Dermis microvascular lymphatic vessel endothelial cell (primary cell): ENCODE measurements at places on chromosomes 5 and 9.

DNA sequence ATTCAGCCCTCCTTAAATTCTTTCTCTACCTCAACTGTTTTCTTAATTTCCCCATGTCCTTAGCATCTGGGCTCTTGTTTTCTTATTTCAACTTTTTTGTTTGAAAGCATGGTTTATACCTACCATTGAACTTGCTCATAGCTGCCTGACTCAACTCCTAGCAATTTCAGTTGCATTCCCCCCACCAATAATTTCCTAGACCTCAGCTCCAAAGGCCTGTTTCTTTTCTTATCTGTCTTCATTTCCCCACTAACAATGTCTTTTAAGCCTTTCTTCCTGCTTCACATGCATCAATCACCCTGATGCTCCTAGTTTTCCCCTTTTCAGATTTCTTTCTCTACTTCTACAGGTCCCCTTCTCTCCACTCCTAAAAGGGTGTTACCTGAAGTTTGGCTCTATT, 129.7 kb upstream of the PDE4D start:
- DNase-seq: no peak

DNA sequence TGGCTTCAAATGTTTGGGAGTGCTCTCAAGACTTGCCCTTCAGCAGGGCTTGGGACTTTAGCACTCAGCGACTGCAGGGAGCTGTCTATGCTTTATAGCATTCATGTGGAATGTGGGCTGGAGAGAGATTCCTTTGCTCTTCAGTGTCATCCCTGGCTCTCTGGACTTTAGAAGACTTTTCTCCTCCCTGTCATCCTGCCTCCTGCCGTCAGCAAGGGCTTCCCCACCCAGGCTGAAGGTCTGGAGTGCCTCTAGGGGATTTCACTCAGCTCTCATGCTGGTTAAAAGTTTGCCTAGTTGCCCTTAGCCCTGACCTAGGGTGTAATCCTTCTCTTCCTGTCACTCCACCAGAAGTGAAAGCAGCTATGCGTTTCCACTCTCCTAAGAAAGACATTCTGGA, 210.9 kb downstream of the FRMD3 start:
- no peak for DNase-seq

GRCh38 chr9:95935861-95936578, 60.5 kb downstream of the ERCC6L2 start:
- DNase-seq: no peak

DNA sequence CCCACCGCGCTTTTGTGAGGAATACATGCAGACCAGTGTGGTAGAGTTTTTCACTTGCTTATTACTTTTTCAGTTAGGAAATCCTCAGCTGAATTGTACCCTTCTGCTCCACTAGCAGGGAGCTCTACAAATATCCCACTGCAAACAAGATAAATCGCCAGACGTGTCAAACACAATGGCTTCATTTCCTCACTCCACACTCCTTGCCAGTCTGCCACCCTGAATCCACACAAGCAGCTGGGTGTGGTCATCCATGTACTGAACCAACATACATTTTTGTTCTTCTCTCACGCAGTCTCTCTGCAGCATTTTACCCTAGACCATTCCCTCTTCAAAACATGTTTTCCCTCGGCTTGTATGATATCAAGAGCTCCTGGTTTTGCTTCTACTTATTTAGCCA, 3.7 kb upstream of the ROR2 start:
- no peak for DNase-seq

GRCh38 chr5:125274211-125274610, 527.8 kb upstream of the ZNF608 start:
- peak; percentile 13 for DNase-seq

GRCh38 chr5:133599600-133599999, 12.7 kb downstream of the FSTL4 start:
- DNase-seq: no peak

- DNase-seq: no peak
These were observed 54.8 kb downstream of the GDA start for GRCh38 chr9:72204062-72204461.

DNA sequence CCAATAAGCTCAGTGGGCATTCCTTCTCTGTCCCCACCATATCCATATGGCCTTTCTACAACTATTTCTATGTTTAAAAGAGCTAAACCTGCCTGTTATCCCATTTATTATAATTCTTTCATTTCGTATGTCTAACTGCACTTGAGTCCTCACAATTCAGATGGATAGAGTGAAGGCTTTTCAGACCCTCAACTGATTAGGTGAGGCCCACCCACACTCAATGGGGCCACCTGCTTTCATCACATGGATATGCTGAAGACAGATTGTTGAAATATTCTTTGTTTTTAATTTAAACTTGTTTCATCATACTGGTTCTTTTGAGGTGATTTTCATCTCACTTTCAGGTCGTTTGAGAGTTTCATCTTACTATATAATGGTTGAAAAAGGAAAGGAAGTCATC, 5.7 kb upstream of the S1PR3 start:
- DNase-seq: no peak

- no peak for DNase-seq
These were observed 764 bp upstream of the VDAC1 start for GRCh38 chr5:134005417-134006061.

- no peak for DNase-seq
These were observed 75.3 kb downstream of the NMUR2 start for GRCh38 chr5:152329761-152330283.

- DNase-seq: no peak
These were observed at the start of gene ADAMTS13 for GRCh38 chr9:133421615-133422542. TSS of gene ADAMTS13 (plus strand) at chr9:133422367. CDS start at chr9:133422444, 77 bp downstream.

DNA sequence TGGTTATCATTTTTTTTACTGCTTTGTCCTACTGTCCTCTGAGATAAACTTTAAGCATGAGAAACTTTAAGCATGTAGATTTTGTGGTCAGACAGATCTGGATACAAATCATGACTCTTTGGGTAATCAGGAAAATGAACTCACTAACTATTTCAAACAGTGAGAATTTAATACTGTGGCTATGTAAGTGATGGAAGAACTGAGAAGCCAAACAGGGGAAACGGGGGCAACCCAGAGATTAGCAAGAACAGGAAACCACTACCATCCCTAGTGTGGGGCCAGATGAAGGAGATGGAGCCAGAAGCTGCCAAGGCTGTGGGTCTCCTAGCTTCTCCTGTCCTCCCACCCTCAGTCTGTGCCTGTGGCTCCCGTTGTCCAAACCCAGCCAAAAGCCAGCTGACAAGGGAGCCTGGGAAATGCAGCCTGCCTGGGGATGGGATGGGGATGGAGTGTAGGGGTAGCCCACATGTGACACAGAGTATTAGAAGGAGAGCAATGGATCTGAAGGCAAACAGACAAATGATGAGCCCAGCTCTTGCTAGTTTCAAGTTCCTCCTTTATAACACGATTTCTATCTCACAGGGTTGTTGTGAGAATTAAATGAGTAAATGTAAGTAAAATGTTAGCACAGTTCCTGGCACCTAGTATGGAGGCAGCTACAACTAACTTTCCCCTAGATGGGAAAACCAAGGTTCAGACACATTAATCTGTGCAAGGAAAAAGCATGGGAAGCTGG, 27.7 kb upstream of the CDC23 start:
- DNase-seq: no peak

GRCh38 chr5:33166948-33167347, 273.8 kb upstream of the TARS1 start:
- no peak for DNase-seq

- no peak for DNase-seq
These were observed 18.6 kb downstream of the PRDM6 start for GRCh38 chr5:123107343-123108244.

DNA sequence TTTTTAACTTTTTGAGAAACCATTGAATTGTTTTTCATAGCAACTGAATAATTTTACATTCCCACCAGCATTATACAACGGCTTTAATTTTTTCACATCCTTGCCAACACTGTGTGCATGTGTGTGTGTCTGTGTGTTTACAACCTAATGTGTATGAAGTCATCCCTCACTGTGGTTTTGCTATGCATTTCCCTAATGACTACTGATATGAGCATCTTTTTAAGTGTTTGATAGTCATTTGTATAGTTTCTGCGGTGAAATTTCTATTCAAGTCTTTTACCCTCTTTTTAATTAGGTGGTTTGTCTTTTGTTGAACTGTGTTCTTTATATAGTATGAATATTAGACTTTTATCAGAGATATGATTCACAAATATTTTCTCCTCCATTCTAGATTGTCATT, 263.1 kb upstream of the COX7C start:
- no peak for DNase-seq

- no peak for DNase-seq
These were observed 19.8 kb downstream of the ATP6V0E1 start for GRCh38 chr5:173003360-173003759.

- peak; percentile 50 for DNase-seq
These were observed 759.7 kb downstream of the BRINP1 start for GRCh38 chr9:118609355-118610044.

- no peak for DNase-seq
These were observed 153.0 kb upstream of the FTMT start for GRCh38 chr5:121698690-121699089.

DNA sequence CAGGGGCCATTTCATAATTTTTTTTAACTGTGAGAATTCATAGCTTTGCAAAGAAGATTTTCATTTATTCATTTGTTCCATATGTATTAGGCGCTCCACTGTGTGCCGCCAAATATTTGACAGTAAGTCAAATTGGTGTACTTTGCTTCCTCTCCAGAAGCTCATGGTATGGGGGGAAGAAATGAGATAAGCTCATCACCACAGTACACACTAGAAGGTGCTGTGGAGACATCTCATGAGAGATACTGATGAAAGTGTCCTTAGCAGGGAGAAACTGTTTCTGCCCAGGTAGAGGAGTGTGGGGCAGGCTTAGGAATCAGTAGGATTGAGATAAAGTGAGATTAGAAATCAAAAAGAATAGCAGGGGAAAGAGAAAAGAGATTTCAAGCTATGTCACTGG, 136.2 kb downstream of the CDH6 start:
- DNase-seq: no peak

GRCh38 chr5:10288592-10289219, 19.0 kb downstream of the CMBL start:
- peak; percentile 30 for DNase-seq

GRCh38 chr9:19379697-19380046, 364 bp downstream of the RPS6 start:
- DNase-seq: no peak

DNA sequence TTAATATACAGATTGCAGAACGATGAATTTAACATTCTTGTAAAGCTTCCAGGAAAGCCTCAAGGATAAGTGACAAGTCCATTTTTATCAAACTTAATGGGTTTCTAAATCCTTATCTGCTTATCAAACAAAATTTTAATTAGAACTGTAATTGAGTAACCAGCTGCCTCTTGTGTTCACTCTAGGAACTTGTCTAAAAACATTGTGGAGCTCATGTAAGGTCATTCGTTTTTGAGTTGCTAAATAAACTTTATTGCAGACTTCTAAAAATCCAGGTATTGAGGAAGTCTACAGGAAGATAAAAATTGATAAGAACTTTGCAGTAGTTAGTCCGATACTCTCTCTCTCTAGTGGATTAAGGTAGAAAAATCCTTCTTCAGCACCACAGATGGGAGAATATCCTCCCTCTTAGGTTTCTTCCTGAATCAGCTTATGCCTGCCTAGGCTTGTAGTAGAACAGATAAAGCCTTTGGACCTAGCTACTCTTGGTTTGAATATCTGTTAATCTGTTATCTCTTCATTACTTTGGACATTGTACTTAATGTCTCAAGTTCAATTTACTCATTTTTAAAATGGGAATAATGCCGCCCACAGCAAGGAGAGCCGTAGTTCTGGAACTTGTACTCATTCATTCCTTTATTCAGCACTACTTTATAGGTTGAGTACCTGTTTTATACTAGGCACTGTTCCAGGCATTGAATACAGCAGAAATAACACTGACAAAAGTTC, 60.0 kb upstream of the DHFR start:
- DNase-seq: no peak
